Naive thymus-derived CD4-positive, alpha-beta T cell (primary cell): ENCODE measurements at places on chromosomes 1 and 21.

GRCh38 chr1:201945157-201945556, 1.2 kb downstream of the LMOD1 start:
- no peak for DNase-seq

DNA sequence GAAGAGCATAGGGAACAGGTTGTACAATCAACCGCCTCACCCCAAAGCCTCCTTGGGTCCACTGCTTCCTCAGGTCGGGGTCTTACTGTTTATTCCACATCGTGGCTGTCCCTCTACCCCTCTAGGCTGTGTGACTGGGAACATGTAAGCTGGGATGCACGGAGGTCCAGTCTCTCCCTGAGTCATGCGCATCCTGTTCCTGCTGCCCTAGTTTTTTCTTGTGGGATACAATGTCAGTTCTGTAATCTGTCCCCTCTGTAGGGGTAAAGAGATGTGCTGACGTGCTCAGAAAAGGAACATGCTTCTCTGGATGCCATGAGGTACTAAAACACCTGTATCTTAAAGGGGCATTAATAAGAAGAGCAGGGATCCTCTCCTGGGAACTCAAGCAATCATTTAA, 66.2 kb downstream of the SLC45A1 start:
- no peak for DNase-seq

- DNase-seq: no peak
These were observed 3.5 kb upstream of the ICMT start for GRCh38 chr1:6239213-6239752.

GRCh38 chr1:10614377-10615225, 139.9 kb downstream of the PEX14 start:
- DNase-seq: no peak

GRCh38 chr21:16046656-16047330, 317.0 kb downstream of the USP25 start:
- no peak for DNase-seq

- DNase-seq: no peak
These were observed 217.8 kb upstream of the B3GALT2 start for GRCh38 chr1:193404236-193404635.

DNA sequence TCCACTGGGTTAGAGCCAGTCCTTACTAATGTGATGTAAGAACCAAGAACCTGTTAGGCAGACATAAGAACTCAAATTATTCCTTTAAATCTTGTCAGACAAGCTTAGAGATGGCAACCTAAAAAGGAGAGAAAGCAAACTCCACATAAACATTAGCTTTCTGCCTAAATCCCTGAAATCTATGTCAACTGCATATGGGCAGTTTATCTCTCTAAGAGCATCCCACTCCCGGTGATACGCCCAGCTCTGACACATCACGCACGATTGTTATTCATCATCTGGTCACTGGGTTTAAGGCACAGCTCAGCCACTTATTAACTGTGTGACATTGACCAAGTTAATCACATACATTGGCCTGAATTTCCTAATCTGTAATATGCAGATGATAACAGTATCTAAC, 323.7 kb downstream of the HHIPL2 start:
- DNase-seq: no peak

GRCh38 chr1:229410692-229411433, 23.0 kb downstream of the ACTA1 start:
- DNase-seq: no peak

- no peak for DNase-seq
These were observed 47.5 kb upstream of the DIP2A start for GRCh38 chr21:46411236-46411635.

GRCh38 chr1:212237651-212238050, 47.6 kb upstream of the PPP2R5A start:
- DNase-seq: no peak

DNA sequence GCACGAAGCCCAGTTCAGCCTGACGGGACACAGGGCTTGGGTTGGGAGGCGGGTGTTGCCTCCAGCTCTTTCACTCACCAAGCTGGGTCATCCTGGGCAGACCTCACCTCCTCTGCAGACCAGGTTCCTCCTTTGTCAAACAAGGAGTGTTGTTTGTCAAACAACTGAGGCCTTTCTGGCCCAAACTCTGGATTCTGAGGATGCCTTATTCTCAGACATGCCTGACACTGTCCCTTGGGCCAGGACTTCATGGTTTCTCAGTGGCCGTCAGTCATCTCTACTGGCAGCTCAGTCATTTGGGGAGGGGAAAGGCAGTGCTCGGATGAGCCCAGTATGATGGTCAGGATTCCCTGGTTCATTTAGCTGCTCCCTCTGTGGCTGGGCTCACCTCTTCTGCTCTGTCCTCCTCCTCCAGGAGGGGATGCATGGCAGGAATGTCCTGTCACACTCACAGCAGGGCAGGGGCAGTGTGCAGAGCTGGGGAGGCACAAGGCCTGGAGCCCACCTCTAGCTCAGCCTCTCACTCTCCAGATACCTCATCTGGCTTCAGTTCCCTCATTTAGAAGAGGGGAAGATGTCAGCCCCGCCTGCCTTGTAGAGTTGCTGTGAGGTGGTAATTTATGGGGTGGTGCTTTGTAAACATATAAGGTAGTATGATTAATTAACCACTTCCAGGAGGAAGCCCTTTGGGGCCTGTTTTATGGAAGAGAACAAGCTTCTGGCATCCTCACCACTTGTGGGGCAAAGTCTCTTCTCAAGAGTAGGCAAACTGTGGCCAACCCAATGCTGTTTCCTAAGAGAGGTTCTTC, 20.6 kb downstream of the SLC2A1 start:
- DNase-seq: no peak

GRCh38 chr1:57360846-57361407, 62.9 kb downstream of the DAB1 start:
- no peak for DNase-seq

- no peak for DNase-seq
These were observed 762.1 kb downstream of the LTN1 start for GRCh38 chr21:28230559-28230958.

GRCh38 chr21:38875694-38876492, 70.2 kb downstream of the ETS2 start:
- no peak for DNase-seq

DNA sequence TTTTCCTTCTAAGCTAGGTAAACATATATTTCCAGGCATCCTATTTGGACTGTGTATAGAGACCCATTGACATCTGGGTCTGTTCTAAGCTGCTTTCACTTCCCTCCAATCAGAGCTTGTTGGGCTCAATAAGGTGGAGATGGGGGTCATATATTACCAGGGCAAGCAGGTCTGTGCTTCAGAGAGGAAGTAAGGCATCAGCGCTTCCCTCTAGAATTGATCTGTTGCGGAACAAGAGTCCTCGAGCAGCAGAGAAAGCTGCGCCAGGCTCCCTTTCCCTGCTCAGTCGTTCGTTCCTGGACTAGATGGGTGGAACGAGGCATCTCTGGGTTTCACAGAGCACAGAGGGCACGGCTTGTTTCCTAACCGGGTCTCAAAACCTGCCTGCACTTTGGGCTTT, 63.5 kb downstream of the DISC1 start:
- DNase-seq: no peak

DNA sequence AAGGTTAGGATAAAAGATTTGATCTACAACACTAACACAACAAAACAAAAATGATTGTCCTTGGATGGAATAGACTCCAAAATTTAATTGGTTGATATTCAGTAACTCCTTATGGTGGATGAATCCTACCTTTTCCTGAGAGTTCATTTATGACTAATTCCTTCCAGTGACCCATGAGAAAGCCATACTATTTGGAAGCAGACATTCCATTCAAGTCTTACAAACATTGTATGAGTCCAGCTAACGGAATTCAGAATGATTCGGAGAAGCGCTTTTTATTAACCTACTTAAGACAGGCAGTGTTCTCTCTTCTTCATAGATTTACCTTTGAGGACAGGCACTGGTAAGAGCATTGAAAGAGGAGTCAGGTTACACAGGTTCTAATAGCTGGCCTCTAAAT, 155.6 kb upstream of the ZNF648 start:
- no peak for DNase-seq
